ENCODE measurements at places on chromosomes 6 and 20.

GRCh38 chr6:136764517-136764993, 27.7 kb downstream of the MAP3K5 start:
- no peak for ATAC-seq

- no peak for ATAC-seq
These were observed 1.7 kb downstream of the PREX1 start for GRCh38 chr20:48826069-48826468.

GRCh38 chr6:70956191-70956450, 739 bp downstream of the B3GAT2 start:
- peak; percentile 15 for ATAC-seq

GRCh38 chr6:11589261-11589660, 51.7 kb downstream of the TMEM170B start:
- ATAC-seq = no peak

DNA sequence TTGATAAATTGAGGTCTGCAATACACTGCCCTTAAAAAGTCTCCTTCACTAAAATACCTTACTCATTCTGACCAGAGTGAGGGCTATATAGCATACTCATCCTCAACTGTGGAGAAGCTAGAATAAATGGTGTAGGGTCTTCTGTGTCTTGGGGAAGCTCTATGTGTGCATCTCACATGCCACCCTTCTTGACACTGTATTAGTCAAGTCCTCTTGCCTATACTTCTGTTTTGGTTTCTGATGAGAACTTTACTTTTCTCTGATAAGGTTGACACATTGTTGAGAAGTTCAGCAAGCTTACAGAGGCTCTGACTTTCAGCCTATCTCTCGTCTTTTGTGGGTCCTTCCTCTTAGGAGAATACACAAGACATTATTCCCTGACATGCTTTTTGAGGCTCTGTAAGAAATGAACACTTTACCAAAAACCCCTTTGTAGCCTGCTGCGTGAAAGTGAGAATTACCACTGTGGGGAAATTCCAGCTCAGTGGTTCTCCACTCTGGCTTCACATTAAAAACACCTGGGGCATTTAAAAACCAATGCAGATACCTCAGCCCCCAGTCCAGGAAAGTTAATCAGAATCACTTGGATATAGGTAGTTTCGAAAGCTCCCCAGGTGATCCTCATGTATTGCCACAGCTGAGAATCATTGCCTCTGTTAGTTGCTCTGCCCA, 372.1 kb upstream of the HS3ST5 start:
- no peak for ATAC-seq

DNA sequence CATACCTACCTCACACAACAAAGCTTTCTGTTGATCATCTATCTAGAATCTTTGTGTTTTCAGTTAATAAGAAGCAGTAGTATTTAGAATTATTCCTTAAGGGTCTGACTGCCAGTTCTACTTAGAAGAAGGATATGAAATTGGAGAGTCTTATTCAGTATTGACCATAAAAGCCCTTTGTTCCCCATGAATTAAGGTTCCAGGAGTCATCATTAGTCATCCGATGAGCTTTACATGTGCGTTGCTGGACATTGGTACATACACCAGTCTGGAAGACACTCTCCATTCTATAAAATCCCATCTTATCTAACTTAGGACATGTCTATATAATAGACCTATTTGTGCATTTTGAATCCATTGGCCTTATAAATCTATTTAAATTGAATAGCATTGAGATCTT, 34.4 kb upstream of the RNF217 start:
- no peak for ATAC-seq

- no peak for ATAC-seq
These were observed 108.4 kb upstream of the PLEKHG1 start for GRCh38 chr6:150491131-150491810.

Measured in motor neuron (in vitro differentiated cells).